ENCODE measurements at places on chromosomes 3 and 15.

- no peak for DNase-seq
Measured at GRCh38 chr15:26572602-26573350, 200.1 kb downstream of the GABRB3 start.

DNA sequence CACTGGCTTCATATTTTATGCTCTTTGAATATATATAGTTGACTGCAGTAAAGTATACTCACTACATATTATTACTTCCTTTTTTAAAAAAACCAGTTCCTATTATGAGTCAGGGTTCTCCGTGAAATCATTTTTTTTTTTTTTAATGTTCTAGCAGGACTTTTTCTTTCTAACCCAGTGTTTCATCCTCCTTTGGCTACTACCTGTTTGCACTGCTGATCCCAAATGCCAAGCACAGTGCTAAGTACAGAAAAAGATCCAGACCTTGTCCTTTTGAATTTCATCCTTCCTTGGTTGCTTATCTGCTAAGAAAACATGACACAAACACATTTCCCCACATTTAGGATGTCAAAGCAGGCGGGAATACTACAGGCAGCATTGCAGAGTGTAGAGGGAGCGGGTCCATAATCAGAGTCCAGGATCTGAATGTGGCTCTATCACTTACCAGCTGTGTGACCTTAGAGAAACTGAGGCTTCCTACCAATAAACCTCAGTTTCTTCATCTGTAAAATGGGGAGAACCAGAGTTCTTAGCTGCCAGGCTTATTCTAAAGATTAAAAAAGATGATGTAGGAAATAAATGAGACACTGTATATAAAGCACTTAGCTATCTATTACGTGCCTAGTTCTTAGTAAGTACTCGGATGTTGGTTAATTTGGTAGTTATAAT lies 37.2 kb upstream of the ANPEP start:
- no peak for DNase-seq

DNA sequence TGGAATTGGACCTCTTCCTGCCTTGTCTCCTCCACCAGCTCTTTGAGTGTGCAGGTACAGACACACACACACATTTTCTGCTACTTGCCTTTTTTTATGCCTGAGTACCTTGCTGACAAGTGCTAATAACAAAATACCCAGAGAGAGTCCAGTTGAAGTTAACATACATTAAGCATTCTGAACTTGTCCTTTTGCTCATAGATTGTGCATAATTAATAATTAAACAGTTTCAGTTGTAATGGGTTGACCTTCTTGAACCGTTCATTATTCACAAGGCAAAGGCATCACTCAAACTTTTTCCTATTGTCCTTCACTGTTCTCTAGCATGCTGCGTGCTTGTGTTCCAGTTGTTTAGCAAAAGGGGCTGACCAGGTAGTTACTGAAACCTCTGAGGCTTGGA lies 59.6 kb upstream of the SKOR1 start:
- no peak for DNase-seq

GRCh38 chr15:34653992-34654391 lies 70.5 kb upstream of the GOLGA8B start:
- DNase-seq: no peak

DNA sequence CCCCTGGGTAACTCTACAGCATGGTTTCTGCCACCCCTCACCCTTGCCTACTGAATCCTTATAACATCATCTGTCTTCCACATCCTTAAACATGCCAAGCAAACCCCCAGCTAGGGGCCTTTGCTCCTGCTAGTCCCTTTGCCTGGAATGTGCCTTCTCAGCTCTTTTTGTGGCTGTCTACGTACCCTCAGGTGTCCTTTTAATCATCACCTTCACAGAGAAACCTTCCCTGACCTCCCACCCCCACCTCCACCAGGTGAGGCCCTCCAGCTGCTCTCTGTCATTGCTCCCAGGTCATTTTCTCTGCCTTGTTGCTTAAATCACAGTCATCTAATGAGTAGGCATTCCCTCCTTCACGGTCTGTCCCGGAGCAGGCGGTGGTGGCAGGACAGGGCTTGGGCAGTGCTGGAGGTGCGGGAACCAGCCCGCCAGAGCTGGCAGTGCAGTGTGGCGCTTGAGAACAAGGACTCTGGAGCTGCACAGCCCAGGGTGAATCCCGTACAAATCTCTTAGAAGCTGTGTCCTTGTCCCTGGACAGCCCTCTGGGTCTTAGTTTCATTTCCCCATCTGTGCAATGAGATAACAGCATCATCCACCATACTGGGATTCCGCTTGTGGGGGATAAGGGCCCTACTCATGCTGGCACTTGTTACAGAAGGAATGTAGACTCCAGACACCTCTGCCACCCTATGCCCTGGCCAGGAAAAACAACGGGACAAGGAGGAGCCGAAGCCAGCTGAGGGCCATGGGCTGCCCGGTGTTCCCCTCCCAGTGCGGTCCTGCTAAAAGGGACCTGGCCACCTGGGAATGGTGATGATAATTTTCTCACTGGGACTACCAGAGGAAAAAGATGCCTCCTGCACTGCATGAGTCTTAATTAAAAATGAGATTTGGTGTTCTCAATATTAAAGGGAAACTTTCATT lies 52.1 kb upstream of the IQSEC1 start:
- no peak for DNase-seq

- DNase-seq: no peak
Measured at GRCh38 chr15:25469377-25469776, 30.6 kb upstream of the UBE3A start.

GRCh38 chr15:95498961-95499360 lies 831.5 kb upstream of the NR2F2 start:
- DNase-seq: no peak

- no peak for DNase-seq
Measured at GRCh38 chr3:71066356-71066755, 517.2 kb downstream of the FOXP1 start.

DNA sequence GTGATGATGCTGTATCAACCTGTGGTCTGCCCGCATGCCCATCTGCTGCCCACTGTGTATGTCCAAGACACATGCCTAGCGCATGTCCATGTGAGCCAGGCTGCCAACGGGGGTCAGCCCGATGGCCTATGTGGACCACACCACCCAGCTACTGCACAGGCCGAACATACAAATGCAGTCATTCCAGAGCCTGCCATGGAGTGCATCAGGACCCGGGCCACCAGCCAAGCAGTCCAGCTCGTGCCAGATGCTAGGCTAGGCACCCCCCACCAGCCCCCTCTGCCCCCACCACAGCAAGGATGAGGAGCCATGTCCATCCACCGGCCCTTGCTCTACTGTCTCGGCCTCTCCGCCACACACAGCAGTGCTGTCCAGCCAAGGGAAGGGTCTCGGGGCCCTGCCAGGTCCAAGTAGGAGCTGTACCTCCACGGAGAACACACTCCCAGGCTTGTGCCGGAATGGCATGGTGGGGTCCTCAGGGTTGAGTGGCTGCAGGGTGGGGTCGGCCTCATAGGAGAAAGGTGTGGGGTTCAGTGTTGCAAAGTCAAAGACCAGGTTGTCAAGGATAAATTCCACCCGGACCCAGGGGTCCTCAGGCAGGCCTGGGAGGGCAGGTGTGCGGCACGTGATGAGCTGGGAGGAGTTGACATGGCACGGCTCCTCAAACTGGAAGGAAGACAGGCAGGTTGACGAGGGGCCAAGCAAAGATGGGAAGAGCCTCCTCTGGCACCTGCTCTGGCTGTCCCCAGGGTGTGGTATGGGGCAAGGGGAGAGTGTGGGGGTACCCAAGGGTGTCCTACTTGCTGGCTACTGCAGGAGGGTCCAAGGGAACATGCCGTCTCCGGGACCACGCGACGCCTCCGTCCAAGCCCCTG lies 15.3 kb downstream of the PLXNB1 start:
- DNase-seq: no peak

DNA sequence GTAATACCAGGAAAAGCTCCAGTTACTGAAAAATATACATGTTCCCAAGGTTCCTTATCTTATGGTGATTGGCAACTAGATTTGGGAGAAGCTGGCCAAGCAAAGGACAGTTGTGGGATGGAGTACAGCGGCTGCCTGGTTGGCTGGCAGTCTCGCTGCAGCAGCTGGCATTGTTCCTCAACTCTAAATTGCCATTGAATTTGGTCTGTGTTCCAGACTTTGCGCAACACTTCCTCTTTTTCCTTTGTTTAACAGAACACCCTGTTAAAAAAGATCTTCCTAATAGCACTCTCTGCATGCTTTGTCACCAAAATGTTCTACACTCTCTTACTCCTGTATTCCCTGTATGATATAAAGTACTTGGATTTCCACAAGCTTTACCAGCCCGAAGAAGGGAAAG lies 420.6 kb upstream of the RBMS3 start:
- DNase-seq: no peak

GRCh38 chr3:18288243-18288642 lies 136.9 kb downstream of the SATB1 start:
- no peak for DNase-seq

Measured in stimulated activated CD8-positive, alpha-beta memory T cell treated with anti-CD3 and anti-CD28 coated beads, Interleukin-15, amount 100 ng/mL, for 48 hours (primary cell).